ENCODE measurements at places on chromosomes 5 and 9. TPM values are rescaled to one million over a fixed set of nuclear protein-coding genes. Genes with fewer than 3 reads are reported as not detected.

- DNase-seq = peak; percentile 56
Measured at GRCh38 chr9:116174347-116174746, 20.8 kb downstream of the PAPPA start.

DNA sequence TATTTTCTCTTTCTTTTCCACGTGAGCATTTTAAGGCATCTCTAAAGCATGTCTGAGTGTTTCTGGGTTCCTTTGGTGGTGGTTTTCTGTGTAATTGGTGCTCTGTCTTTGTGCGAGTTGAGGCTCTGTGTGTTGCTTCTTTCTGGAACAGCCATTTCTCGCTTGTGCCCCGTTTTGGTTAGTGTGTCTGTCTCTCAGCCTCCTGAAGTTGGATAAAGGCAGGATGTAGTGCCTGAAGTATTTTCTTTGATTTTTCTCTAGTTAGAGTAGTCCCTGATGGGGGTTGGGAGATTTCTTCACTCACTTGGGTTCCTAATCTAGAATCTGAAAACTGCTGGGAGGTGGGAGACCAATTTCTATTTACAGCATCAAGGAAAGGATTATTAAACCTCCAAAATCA is 129.7 kb upstream of the TMEM161B start:
- DNase-seq = no peak

Gene NOL8
- 36.5 TPM for total RNA-seq

GRCh38 chr9:71587576-71588362 is 180.5 kb downstream of the CEMIP2 start:
- no peak for DNase-seq

GRCh38 chr5:154394307-154394706 is 51.5 kb upstream of the SAP30L start:
- DNase-seq = no peak

DNA sequence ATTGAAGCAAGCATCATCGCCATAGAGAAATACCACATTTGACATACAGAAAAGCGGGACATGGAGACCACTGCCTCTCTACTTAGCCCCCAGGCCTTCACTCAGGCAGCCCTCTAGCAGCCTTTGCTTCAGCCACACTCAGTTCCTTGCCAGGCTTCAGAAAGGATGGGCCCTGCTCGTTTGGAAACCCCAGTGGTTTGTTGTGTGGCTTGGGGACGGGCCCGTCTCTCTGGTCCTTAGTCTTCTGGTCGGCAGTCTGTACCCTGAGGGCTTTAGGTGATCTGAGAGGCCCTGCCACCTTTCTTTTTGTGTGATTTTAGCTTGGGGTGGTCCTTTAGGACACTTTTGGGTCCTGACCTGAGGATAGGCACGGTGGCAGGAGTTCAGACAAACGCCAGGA is 21.1 kb upstream of the ARSI start:
- no peak for DNase-seq

DNA sequence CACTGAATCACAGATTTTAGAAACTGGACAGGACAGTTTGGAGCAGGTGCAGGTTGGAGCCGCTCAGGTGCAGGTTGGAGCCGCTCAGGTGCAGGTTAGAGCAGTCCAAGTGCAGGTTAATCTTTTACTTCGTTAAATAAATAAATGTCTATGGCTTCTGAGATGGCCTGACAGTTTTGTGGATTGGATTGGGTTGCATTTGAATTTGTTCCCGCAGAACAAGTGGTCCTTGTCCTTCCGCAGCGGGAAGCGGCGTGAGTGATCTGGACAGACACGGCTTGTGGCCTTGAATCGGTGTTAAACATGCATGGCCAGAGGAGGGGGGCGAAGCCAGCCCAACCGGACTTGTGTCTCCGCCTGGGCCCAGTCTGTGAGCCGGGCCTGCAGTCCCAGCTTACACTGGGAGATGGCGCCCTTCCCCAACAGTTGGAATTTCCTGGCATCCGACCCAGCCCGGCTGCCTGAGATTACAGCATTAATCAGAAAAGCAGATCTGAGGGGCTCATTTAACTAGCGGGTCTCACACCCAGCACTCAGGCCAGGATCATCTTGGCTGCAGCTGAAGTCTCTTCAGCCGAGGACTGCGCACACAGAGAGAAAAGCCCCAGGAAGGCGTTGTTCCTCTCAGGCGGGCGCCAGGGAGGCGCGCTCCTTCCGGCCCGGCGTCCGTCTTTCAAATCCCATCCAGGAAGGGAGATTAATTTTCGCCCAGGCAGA is 1.5 kb upstream of the OLFM1 start:
- DNase-seq = peak; percentile 60

DNA sequence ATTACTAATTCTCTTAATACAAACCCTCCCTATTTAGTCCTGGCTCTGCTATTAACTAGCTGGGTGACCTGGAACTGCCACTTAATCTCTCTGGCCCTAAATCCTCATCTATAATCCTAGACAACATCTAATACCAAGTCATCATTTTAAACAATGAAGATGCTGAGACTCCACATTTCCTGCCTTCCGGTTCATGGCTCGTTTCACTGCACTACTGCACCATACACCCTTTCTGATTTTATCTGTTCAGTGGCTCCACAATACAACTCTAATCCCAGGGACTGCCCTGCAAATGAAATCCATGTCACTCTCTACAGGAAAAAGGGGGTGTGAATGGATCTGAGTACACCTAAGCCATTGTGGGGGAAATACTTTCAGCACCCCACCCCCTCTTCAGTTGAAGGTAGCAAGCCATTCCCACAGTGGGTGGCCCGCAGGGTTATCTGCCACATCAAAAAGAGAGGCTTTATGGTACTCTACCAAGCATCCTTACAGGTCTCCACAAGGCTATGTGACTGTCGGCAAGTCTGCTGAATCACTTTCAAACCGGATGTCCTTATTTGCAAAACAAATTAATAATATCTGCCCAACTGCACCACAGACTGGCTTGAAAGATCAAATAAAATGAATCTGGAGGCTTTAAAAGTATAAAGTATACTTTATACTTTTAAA is 89.5 kb downstream of the EPB41L4A start:
- DNase-seq = no peak

Gene DNAI1
- total RNA-seq = not detected

Gene PPP2R2B
- 1.6 TPM for total RNA-seq

GRCh38 chr9:2461892-2462291 is 159.7 kb upstream of the VLDLR start:
- peak; percentile 58 for DNase-seq

DNA sequence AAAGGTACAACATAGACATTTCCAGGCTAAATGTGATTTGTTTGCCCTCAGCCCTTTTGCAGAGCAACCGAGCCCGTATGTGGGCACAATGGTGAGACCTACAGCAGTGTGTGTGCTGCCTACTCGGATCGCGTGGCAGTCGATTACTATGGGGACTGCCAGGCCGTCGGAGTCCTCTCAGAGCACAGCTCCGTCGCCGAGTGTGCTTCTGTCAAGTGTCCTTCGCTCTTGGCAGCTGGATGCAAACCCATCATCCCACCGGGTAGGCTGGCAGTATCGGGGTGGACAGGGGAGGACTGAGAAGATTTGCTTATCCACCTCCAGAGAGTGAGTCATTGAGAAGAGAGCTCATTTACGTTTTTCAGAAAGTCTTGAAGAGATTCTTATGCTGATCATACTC is 17.8 kb upstream of the GLIPR2 start:
- DNase-seq = no peak

Gene RORB
- total RNA-seq = 22.0 TPM

DNA sequence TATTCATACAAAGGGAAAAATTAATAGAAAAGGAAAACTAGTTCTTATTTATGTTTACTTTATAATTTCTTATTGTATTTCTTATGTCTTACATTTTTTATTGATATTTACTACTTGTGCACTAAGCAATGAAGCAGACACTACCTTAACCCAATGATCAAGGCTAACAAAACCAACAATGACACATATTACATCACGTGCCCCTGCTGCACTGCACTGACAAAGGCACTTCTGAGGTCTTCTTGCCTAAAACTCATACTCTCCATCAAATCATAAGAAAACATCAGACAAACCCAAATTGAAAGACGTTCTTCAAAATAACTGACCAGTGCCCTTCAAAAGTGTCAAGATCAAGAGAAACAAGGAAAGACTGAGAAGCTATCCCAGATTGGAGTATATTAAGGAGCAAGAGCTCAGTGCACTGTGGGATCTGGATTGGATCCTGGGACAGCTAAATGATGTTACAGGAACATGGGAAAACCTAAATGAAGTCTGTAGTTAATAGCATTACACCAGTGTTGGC is 230.9 kb downstream of the AUH start:
- no peak for DNase-seq

Gene SAXO1
- 0.18 TPM for total RNA-seq
